Psoas muscle (tissue), 8 donors: ENCODE measurements at places on chromosomes 3 and 15. TPM values are rescaled to one million over a fixed set of nuclear protein-coding genes. Genes with fewer than 3 reads are reported as not detected.

MRPL3 gene
- total RNA-seq: 85.5 TPM

IGSF10 gene
- total RNA-seq: 0.06 TPM

KLHL40 gene
- total RNA-seq: 281 TPM

MITF gene
- total RNA-seq: 98.1 TPM

MUC13 gene
- total RNA-seq: not detected

GP9 gene
- total RNA-seq: not detected

MFGE8 gene
- total RNA-seq: 249 TPM

FBXO40 gene
- total RNA-seq: 33.0 TPM

DNA sequence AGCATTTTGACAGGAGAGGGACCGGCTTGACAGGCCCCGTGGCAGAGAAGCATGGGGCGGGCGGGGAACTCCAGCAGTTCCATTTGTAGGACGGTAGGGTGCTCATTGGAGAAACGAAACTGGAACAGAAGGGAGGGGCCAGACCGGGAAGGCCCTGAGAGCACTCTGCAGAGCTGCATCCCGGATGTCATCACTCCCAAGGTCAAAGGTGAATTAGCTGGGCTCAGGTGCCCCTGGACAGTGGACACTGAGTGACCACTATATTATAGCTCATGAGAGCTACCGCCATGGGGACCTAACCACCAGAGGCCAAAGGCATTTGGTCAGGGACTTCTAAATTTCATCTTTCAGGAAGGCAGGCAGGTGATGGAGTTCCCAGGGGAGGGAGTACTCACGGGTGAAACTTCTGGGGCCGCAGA lies 7.3 kb downstream of the CSRNP1 start:
- H3K4me3 ChIP-seq: no peak overlapping the region
- peaks cover 73% of the 10 kb centered on the region for H3K4me1 ChIP-seq
- H3K36me3 ChIP-seq: peaks cover 54% of the 10 kb centered on the region
- no peak for DNase-seq
- H3K27ac ChIP-seq: peak overlapping the region; percentile 99

- no peaks in the 10 kb centered on the region for H3K27me3 ChIP-seq
- H3K36me3 ChIP-seq: no peaks in the 10 kb centered on the region
- DNase-seq: peak; percentile 51
- H3K4me1 ChIP-seq: no peaks in the 10 kb centered on the region
Observed at GRCh38 chr3:101940521-101941317, 91.4 kb downstream of the NFKBIZ start.

DNA sequence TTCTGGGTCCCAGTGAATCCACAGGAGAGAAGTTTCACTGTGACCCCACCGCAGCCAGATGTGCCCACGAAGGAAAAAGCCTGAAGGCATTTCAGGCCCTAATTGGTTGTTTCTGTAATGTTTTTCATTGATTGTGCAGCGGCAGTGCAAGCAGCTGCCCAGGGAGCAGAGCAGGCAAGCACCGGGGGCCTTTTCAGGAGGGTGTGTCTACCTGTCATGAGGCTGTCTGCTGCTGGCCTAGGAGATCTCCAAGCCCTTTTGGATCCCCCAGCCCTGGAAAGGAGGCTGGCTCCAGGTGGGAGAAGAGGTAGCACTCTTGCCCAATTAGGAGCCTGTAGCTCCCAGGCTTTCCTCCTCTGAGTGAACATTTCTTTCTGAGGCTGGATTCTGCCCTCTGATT lies 108.8 kb downstream of the EPHB1 start:
- H3K4me1 ChIP-seq: no peaks in the 10 kb centered on the region
- no peaks in the 10 kb centered on the region for H3K27me3 ChIP-seq
- no peak for DNase-seq
- no peaks in the 10 kb centered on the region for H3K36me3 ChIP-seq

DNA sequence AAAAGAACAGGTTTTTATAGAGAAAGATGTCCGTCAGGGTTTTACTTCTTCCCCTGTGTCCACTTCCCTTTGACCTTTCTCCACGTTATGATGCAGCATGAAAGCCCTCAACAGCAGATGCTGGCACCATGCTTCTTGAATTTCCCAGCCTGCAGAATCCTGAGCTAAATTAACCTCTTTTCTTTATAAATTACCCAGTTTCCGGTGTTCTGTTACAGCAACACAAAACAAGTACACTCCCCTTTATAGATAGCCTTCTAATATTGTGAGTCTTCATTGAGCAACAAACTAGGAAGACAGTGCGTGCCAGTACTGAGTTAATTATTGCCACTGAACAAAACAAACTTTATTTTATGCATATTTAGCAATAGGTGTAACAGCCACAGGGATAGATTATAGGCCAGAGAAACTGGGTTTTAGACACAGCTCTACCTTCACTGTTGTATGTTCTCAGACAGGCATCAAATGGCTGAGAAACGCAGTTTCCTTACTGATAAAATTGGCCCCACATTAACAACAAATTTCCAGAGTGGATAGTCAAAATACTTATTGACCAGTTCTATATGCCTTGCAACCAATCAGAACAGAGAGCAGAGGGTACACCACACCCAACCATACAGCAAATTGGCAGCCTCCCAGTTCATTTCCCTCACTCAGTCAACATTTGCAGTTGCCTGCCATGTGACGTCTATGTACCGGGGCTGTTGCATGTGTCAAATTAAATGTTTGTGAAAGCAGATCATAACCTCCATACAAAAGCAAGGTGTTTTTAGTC lies 14.4 kb upstream of the TBL1XR1 start:
- no peak overlapping the region for H3K4me3 ChIP-seq
- H3K27me3 ChIP-seq: no peaks in the 10 kb centered on the region
- H3K27ac ChIP-seq: no peak overlapping the region
- no peaks in the 10 kb centered on the region for H3K4me1 ChIP-seq
- no peak for DNase-seq
- no peaks in the 10 kb centered on the region for H3K36me3 ChIP-seq

DNA sequence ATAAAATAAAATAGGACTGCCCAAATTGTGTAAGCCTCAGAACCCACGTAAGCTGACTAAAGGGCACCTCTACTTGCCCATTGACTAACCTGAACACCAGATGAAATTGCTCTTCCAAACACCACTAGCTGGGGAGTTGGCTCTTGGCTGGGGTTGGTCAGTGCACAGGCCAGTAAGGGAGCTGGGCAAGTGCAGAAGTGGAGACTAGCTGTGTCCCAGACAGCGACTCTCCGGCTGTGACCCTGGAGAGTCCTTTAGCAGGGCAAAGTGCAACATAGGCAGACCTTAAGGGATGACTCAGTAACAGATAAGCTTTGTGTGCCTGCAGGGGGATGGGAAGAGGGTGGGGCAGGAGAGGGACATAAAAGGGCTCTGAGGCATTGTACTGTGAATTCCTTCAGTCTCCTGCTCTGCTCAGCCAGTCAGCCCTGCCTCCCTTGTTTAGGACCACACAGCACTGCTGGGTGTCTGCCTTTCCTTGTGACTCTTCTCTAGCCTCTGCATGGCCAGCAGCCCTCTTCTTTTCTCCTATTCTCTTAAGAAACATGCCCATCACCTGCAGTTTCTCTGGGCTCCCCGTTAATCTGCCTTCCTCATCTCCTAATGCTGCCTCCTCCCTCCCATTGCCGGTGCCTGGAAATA lies 13.2 kb downstream of the NR1I2 start:
- no peaks in the 10 kb centered on the region for H3K4me1 ChIP-seq
- H3K36me3 ChIP-seq: no peaks in the 10 kb centered on the region
- H3K27me3 ChIP-seq: no peaks in the 10 kb centered on the region
- no peak overlapping the region for H3K27ac ChIP-seq
- no peak for DNase-seq

DNA sequence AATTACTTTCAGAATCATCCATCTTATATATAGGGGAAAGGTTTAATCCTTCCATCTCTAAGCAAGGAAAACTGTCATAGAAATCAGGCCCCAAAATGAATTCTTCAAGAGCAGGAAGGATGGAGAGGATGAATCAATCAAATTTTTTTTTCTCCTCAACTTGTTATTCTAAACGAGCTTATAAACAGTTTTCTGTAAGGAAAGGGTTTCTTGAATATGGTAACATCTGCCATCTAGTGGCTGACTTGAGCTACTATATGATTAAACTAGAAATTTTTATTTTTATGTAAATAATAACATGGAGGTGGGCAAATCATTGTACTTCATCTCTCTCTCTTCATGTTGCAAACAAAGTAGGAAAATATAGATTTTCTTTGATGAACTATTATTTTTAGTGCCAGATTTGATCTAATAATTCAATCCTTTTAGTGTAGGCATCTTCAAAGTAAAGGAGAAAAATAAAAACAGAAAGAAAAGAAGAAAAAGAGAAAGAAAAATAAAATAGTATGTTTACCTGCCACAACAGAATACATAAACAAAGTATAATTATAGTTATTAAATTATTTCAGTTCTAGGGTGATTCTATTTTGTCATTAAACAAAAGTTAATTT lies 146.6 kb downstream of the SERPINI1 start:
- no peak overlapping the region for H3K27ac ChIP-seq
- peaks cover under 1% of the 10 kb centered on the region for H3K4me1 ChIP-seq
- H3K36me3 ChIP-seq: no peaks in the 10 kb centered on the region
- DNase-seq: no peak
- H3K4me3 ChIP-seq: no peak overlapping the region
- no peaks in the 10 kb centered on the region for H3K27me3 ChIP-seq

DNA sequence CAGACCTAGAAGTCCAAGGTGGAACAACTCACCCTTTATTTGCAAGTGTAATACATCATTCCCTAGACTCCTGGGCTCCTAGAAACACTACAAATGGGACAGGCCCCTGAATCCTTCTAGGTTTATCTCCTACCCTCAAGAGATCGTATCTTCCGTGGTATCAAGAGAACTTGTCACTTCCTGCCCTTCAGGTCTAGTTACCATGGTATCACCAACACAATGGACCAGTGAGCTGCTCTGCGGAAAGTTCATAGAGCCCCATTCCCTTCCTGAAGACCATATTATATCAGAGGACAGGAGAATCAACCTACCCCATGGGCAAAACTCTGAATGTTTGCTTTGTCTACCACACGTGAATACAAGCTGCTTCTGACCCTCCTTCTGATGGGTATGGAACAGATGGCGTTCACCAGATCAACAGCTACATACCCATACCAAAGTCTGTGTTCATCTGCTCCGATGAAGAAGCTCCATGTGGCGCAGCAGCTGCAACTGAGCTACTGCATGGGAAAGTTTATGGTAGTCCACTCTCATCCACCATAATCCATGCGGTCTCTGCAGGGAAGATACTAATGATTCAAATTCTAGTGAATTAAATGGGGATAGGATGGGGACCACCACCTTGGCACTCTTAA lies 84.6 kb upstream of the KLF13 start:
- H3K4me3 ChIP-seq: no peak overlapping the region
- H3K36me3 ChIP-seq: no peaks in the 10 kb centered on the region
- no peak overlapping the region for H3K27ac ChIP-seq
- no peaks in the 10 kb centered on the region for H3K27me3 ChIP-seq
- DNase-seq: no peak

GRCh38 chr15:38424101-38424552 lies 29.8 kb upstream of the FAM98B start:
- DNase-seq: no peak
- H3K36me3 ChIP-seq: no peaks in the 10 kb centered on the region
- no peak overlapping the region for H3K27ac ChIP-seq
- no peak overlapping the region for H3K4me3 ChIP-seq
- no peaks in the 10 kb centered on the region for H3K27me3 ChIP-seq
- H3K4me1 ChIP-seq: no peaks in the 10 kb centered on the region

- no peaks in the 10 kb centered on the region for H3K27me3 ChIP-seq
- peaks cover 10% of the 10 kb centered on the region for H3K4me1 ChIP-seq
- H3K4me3 ChIP-seq: no peak overlapping the region
- no peaks in the 10 kb centered on the region for H3K36me3 ChIP-seq
- no peak overlapping the region for H3K27ac ChIP-seq
Observed at GRCh38 chr3:189410522-189410921, 220.7 kb upstream of the TP63 start.
